Activated naive CD4-positive, alpha-beta T cell treated with anti-CD3 and anti-CD28 coated beads, Interleukin-2, amount 10 ng/mL, durations not matched to agents 7 days and 5 days (primary cell): ENCODE measurements at places on chromosomes 1 and 21.

- DNase-seq = no peak
These were observed 29.7 kb upstream of the BRINP3 start for GRCh38 chr1:190507357-190507756.

DNA sequence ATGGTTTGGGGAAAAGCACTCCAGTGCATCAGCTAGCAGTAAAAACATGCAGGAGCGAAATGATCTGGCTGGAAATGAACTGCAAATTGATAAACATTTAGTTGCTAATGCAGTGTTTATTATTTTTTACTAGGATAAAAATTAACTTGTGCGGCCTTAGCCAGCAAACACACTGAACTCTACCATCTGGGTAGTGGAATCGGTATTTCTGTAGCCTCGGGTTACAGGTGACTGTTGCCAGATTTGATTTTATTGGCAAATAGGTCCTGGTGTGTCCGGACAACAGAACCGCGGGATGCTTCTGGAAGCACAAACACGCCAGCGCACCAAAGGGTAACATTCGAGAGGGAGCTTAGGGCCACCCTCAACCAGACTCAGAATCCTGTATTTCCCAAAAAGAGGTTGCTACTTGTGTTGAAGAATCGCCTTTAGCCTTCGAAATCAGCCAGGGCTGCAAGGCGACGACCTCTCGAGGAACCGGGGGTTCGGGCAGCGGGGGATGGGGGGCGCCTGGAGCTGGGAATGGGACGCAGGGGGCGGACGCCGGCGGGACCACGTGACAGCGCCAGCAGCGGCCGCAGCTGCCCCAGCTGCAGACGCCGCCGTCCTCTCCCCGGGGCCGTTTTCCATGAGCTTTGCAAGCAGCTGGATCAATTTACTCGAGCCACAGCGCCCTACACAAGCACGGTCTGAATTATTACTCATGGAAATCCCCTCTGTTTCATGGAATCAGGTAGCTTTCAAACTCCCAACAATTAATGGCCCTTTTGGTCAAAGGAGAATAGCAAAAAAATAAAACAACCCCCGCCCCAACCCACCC is 158.8 kb downstream of the TOMM20 start:
- DNase-seq = no peak

DNA sequence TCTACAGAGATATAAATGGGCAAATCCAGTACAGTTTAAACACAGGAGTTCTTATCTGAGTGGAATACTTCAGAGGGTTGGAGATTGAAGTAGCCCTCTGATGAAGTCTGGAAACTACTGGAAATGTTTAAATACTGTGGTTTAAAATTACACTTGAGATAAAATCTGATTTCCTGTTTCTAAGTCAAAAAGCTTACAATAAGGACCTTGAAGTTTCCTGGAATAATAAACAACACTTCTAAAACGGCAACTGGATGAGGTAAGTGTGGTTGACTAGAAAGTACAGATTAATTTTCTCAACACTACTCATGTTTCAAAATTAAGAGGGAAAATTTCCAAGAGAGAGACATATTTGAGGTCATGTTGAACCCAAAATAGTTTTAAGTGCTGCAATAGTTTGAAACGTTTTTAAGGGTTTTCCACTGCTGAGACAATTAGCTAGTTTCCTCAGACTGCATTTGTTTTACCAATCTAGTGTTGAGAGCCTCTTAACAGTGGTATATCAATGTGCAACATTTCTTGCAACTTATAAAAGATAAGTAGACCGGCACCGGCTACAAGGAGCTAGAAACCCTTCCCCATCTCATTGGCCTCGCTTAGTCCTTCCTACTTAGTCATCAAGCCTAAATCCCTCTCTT is 27.4 kb downstream of the KCNA3 start:
- no peak for DNase-seq

- DNase-seq = no peak
These were observed 30.2 kb downstream of the DPH5 start for GRCh38 chr1:100995198-100995988.

DNA sequence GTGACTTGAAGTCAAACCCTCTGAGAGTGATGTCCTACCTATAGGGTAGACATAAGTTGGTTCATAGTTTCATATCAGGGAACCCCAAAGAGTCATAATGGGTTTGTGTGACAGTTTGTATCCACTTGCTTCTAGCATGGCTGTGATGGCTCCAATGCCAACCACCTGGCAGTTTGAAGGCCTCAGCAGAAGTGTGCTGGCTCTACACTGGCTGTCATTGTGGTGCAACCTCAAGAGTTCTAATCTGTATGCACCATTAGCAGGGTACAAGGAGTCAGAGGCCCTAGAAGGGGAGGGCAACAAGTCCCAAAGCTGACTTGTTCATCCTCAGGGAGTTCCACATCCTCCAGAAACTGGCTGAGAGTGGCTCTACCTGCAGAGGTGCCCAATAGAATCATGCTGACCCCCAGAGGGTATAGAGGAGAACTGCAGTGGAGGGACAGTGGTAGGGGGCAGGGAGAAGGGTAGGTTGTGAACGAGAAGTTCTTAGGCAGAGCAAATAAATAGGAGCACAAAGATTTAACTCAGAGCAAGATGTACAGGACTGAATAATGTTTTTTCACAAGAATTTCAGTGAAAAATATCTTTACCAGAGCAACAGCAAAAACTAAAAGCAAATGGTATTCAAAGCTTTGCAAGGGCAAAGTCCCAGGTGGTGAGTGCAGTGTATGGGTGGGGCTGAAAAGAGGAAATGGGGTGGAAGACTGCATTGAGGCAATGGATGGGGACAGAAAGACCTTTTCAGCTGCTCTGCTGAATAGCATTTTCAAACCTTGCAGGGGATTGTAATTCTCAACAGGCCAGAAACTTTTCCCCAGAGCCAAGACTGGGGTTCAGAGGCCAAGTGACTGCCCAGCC is 3.2 kb downstream of the FCRL2 start:
- DNase-seq = no peak

- no peak for DNase-seq
These were observed 19.9 kb upstream of the NEK2 start for GRCh38 chr1:211695135-211695816.

DNA sequence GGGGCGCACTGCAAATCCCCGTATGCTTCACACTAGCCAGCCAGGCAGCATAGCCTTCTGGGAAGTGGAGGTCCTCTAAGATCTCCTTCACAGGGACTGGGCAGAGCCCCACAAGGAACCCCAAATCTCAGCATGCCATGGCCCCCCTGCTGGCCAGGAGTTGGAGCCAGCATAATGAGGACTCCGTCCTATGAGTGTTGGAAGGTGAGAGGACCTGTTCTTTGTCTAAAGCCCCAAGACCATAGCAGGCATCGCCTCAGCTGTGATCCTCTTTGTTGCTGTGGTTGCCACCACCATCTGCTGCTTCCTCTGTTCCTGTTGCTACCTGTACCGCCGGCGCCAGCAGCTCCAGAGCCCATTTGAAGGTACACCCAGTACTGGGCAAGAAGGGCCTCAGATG is 1.5 kb downstream of the SHISA4 start:
- DNase-seq = no peak

DNA sequence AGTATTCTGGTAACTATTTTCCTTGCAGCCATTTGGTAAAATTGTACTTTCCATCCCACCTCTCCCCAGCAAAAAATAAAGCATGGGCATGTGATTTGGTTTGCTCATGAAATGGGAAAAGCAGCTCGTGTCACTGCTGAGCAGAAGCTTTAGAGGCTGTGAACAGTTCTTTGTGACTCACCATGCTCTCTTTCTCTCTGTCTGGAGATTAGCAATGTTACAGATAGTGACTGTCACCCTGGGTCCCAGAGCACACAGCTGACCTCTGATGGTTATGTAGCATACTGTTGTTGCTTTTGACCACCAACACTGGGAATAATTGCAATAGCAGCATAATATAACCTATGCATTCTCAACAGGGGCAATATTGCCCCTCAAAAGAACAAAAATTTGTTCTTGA is 70.6 kb downstream of the RGS2 start:
- no peak for DNase-seq

- no peak for DNase-seq
These were observed 12.6 kb upstream of the EPS8L3 start for GRCh38 chr1:109776206-109776835.

DNA sequence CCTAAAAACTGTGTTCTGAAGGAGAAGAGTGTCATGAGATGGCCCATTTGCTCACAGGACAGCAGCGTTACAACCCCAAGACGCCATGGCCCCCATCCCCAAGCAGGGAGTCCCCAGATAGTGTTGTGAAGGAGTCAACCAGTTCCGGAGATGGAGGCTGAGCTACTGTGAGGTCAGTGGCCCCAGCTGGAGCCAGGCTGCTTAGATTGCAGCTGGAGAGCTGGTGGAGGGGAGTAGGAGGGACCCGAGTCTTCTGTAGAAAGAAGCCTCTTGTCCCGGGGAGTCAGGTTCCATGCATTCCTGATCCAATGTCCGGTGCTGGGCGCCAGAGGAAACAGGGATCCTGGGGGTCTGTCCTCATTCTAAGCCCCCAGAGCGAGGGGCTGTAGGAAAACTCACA is 93.5 kb upstream of the SIM2 start:
- DNase-seq = no peak

- no peak for DNase-seq
These were observed 145.4 kb downstream of the SLC45A1 start for GRCh38 chr1:8463144-8463927.

DNA sequence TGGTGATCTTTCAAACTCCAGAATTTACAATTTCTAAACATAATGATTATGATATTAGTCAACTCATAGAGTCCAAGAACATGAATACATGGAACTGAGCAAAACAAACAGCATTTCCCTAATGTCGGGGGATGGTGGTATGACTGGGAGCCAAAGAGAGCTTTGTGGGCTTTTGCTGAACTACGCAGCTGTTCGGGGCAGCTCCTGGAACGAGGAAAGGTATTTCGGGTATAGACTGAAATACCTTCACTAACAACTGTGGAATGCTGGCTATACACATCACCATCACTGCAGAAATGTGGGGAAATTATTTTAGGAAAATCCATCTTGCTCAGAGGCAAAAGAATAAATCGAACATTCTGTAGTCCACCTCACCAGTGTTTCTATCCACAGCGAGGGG is 30.2 kb upstream of the VPS26C start:
- DNase-seq = no peak

DNA sequence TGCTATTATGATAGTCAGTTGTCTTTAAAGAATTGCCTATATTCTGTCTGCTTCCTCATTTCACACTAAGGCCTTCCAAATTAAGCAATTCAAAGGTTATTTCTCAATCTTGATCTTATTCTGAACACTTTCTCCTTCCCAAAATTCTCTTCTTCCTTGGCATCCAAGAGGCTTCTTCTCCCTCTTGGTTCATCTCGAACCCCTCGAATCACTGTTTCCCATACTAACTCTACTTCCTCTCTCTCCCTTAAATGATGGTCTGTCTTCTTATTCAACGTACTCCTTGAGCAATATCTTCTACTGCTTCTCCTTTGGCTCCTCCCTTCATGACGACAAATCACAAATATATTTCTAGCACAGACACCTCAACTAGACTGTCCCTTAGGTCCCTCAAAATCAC is 4.5 kb downstream of the COPA start:
- DNase-seq = no peak

DNA sequence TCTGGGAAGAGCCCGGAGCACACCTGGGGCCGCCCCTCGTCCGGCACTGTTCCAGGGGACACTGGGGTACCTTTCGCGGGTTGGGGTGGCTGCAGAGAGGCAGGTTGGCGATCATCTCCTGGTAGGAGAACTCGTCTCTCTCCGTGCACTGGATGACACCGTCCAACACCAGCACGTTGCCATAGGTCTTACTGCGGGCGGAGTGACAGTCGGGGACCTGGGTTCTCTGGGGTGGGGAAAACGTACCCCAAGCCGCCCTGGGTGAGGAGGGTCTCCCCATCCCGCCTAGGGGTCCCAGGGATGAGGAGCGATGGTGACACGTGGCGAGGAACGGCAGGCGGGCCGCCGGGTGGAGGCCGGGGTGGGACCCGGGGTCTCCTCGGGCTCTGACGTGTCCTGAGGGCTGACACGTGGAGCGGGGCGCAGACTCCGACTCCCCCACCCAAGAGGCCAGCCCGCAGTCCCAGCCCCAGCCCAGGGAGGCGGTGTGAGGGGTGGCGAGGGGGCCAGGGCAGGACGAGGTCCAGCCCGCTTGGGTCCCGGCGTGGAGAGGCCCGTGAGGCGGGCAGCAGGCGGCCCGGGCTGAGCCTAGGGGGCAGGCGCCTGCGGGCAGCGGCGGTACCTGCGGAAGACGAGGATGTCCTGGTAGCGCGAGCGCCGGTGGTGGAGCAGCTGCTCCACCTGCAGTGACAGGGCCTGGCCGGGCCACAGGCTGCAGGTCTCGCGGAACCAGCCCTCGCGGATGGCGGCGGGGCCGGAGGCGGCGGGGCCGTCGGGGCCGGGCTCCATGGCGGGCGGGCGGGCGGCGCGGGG is 457 bp downstream of the SRM start:
- no peak for DNase-seq

DNA sequence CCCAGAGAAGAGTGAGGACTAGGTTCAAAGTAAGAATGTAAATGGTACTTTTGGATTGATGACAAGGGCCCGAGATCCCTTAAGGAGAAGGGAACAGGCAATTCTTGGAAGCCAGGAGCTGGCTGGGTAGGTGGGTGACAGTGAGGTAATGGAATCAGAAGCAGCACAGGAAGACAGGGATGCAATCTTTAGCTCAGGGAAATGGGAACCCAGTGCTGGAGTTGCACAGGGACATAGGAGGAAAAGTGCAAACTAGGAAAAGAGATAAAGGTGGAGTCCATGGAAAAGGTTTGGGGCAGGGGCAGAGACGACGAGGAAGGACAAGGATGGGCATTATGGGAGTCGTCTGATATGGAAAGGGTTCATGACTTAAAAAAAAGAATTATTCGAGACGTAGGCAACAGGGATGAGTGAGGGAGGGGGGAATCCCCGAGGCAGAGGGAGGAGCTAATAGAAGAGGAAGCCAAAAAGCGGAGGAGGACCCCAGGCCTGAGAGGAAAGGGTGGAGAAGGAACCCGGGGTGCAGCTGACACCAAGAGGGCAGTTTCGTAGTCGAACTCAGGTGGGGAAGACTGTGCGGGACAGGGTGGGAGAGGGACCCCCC is 495 bp downstream of the PI4KB start:
- DNase-seq = peak; percentile 72

DNA sequence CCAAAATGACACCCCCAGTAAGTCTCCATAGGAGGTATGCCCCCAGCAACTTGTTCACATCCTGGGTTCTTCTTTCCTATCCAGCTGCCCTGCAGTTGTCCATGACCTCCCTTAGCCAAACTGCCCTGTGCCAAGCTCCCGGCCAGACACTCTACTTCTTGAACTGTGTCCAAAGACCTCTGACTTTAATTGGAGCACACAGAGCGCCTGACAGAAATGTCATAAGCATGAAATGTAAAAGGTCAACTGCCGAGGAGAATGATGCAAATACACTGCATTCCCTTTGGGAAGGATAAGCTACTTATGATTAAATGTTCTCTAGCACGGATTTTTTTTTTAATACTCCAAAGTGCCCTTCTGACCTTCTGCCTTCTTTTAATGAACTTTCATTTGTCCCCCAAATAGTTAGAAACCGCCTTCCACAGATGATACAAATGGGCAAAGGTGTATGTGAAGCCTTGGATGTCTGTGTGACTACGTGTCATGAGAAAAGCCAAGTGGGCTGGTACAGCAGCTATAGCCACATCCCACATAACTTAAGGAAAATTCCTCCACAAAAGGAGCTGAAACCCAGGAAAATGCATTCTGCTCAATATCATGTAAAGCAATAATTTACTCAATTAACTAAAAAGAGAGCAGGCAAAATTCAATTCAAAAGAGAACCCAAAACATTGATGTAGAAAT is 26.8 kb downstream of the PALMD start:
- DNase-seq = no peak

- DNase-seq = peak; percentile 47
These were observed 74.3 kb upstream of the RUNX3 start for GRCh38 chr1:25004355-25004754.
